ENCODE measurements at places on chromosomes 3 and 15. TPM values are rescaled to one million over a fixed set of nuclear protein-coding genes. Genes with fewer than 3 reads are reported as not detected.

PPIP5K1 gene
- polyA plus RNA-seq: 16.5 TPM

DNA sequence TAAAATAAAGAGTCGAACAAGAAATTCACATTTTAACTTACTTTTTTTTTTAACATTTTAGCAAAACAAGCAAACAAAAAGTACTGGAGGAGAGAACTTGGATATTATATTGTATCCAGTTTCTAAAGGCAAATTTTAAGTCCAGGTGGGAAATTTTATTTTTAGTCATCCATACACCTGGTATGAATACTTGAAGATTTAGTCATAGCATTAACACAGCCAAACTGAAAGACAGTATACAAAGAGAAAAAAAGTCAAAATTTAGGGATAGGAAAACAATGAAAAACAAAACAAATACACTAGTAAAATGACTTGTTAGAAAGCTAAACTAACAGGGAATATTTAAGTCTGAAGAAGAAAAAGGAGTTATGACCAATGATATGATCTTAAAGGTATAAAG, 69.1 kb downstream of the PROS1 start:
- no peaks in the 10 kb centered on the region for H3K36me3 ChIP-seq
- no peak overlapping the region for H3K4me3 ChIP-seq
- no peaks in the 10 kb centered on the region for H3K4me1 ChIP-seq
- H3K27me3 ChIP-seq: no peaks in the 10 kb centered on the region
- H3K27ac ChIP-seq: no peak overlapping the region
- no peak for DNase-seq

DNA sequence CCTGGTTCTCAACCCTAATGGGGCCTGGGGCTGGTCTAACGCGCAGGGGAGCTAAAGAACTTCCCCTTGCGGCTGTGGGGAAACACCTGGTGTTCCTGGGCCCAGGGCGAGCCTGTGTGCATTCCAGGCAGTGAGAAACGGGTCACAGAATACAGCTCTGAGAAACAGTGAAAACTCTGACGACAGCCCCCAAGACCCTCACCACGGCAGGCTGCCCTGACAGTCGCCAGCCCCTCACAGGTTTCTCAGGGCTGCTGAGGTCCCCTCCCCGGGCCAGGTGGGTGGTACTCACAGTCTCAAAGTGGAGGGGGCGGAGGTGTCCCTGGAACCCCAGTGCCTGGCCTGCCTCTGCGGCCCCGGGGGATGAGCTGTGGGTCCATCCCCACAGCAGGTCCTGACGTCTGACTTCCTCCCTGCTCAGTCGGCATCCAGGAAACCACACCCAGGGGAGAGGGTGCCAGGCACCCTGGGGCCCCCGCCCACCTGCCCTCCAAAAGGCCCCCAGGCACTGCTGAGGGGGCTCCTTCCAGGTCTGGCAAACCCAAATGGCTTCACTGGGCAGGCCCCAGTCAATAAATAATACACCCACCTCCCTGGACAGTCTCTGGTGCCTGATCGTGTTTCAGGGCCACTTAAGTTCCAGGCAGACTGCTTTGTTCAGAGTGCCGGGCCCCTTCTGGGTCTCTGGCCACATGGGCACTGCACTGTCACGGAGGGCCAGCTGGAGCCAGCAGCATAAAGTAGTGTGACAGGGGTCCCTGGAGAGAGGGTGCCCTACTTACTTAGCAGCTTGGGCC, 57.7 kb downstream of the IQSEC1 start:
- H3K27me3 ChIP-seq: no peaks in the 10 kb centered on the region
- no peak overlapping the region for H3K4me3 ChIP-seq
- DNase-seq: peak; percentile 34
- H3K36me3 ChIP-seq: no peaks in the 10 kb centered on the region

STAB1 gene
- polyA plus RNA-seq: not detected

DNA sequence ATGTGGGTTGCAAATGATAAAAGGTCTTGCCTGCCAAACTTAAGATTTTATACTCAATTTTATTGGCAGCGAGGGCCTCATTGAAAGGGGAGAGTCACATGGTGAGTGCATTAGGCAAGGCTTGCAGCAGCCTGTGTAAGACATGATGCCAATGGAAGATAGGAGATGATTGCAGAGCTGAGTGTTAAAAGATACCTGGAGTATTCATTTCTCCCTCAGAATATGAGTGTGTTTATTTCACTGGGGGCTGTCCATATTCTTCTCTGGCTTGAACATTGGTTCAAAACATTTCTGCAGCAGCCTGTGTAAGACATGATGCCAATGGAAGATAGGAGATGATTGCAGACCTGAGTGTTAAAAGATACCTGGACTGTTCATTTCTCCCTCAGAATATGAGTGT, 165.2 kb upstream of the NUDT16 start:
- H3K27ac ChIP-seq: peak overlapping the region; percentile 12
- no peaks in the 10 kb centered on the region for H3K27me3 ChIP-seq

DNA sequence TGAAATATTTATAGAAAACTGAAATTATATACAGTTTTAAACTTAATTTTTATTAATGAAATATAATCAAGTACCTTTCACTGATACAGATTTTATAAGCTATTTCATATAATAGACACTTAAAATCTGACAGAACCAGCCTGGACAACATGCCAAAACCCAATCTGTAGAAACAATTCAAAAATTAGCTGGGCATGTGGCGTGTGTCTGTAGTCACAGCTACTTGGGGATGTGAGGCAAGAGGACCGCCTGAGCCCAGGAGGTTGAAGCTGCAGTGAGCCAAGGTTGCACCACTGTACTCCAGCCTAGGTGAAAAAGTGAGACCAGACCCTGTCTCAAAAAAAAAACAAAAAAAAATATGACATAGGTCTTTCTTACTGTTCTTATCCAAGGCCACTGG, 238.3 kb upstream of the MANF start:
- H3K4me1 ChIP-seq: no peaks in the 10 kb centered on the region
- no peak for DNase-seq
- no peaks in the 10 kb centered on the region for H3K36me3 ChIP-seq

TOPAZ1 gene
- polyA plus RNA-seq: not detected

- no peak overlapping the region for H3K27ac ChIP-seq
- no peaks in the 10 kb centered on the region for H3K27me3 ChIP-seq
- H3K4me1 ChIP-seq: no peaks in the 10 kb centered on the region
- no peak overlapping the region for H3K4me3 ChIP-seq
- no peak for DNase-seq
Measured at GRCh38 chr15:35047528-35047927, 37.6 kb downstream of the NANOGP8 start.

GRCh38 chr3:186613637-186614265, 891 bp downstream of the AHSG start:
- H3K36me3 ChIP-seq: no peaks in the 10 kb centered on the region
- H3K27me3 ChIP-seq: peaks cover 11% of the 10 kb centered on the region
- DNase-seq: no peak
- H3K4me3 ChIP-seq: no peak overlapping the region
- no peak overlapping the region for H3K27ac ChIP-seq

LYSMD2 gene
- polyA plus RNA-seq: 1.7 TPM

GRCh38 chr3:110390372-110390771, 681.2 kb upstream of the NECTIN3 start:
- no peak for DNase-seq
- H3K27me3 ChIP-seq: no peaks in the 10 kb centered on the region
- H3K27ac ChIP-seq: no peak overlapping the region
- H3K4me3 ChIP-seq: no peak overlapping the region
- no peaks in the 10 kb centered on the region for H3K36me3 ChIP-seq

- H3K27me3 ChIP-seq: no peaks in the 10 kb centered on the region
- H3K4me3 ChIP-seq: no peak overlapping the region
- DNase-seq: no peak
- no peaks in the 10 kb centered on the region for H3K4me1 ChIP-seq
- H3K36me3 ChIP-seq: no peaks in the 10 kb centered on the region
Measured at GRCh38 chr3:134106580-134106979, 76.9 kb upstream of the SLCO2A1 start.

DNA sequence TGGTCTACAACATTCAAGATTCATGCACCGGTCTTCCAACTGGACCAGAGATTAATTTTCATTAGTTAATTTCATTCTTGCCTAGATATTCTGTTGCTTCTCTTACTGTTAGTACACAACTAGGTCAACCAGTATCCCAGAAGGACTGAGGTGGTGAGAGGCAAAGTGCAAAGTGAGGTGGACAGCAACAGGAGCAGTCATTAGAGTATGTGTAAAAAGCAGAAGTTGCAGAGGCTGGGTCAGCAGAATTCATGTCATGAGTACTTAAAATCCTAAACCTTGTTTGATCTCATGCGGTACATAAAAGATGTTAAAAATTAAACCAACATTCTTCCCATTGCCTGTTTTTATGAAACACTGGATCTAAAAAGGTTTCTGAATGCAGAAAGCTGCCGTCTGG, 46.7 kb downstream of the PARP14 start:
- no peaks in the 10 kb centered on the region for H3K36me3 ChIP-seq
- H3K27ac ChIP-seq: no peak overlapping the region
- H3K4me3 ChIP-seq: no peak overlapping the region
- H3K27me3 ChIP-seq: no peaks in the 10 kb centered on the region

DCBLD2 gene
- polyA plus RNA-seq: 47.6 TPM

GRCh38 chr15:74270854-74271520, 34.9 kb downstream of the CCDC33 start:
- no peaks in the 10 kb centered on the region for H3K36me3 ChIP-seq
- no peak overlapping the region for H3K4me3 ChIP-seq
- peaks cover 8% of the 10 kb centered on the region for H3K4me1 ChIP-seq
- no peak for DNase-seq

DNA sequence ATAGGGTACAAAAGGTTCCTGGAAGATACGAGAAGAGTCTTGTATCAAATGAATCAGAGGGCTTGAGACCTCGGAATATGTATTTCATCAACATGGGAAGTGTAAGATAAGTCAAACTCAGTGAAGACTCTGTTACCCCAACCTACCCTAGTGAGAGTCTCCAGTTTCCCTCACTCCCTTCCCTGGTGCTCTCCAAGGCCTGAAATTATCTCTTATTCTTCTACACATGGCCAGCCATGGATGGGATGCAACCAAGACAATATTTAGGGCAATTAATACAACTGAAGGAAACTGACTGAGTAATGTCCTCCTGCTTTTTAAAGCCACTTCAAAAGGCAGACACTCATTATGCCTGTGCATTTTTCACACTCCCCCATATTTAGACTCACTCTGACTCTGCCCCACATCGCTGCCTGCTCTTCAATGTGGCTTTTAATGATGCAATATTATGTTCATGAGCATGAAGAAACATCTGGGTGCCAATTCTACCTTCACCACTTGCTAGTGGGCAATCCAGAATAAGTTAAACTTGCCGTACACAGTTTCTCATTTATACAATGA, 137.1 kb upstream of the THBS1 start:
- peaks cover 10% of the 10 kb centered on the region for H3K4me1 ChIP-seq
- H3K36me3 ChIP-seq: no peaks in the 10 kb centered on the region
- no peak for DNase-seq

DNA sequence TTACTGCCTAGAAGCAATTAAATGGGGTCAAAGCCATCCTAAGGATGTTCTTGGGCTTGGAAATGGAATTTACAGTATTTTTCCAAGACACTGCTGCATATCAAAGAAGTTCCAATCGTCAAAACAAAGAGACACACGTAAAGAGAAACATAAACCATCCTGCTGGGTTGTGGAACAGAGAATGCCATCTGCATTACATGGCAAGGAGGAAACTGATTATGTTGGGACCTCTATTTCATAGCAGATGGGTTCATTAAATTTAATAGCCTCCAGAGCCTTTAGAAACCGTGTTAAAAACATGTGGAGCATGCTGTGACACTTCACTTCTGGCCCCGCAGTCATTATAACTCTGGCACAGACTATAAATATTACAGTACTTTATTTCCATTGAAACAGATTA, 154.6 kb downstream of the LRTM1 start:
- no peaks in the 10 kb centered on the region for H3K27me3 ChIP-seq
- no peak overlapping the region for H3K4me3 ChIP-seq
- DNase-seq: no peak
- no peak overlapping the region for H3K27ac ChIP-seq
- H3K4me1 ChIP-seq: no peaks in the 10 kb centered on the region
- no peaks in the 10 kb centered on the region for H3K36me3 ChIP-seq

ATP13A4 gene
- polyA plus RNA-seq: 1.0 TPM

GRCh38 chr15:84780492-84780891, 32.1 kb downstream of the ZNF592 start:
- no peak overlapping the region for H3K27ac ChIP-seq
- peaks cover 22% of the 10 kb centered on the region for H3K36me3 ChIP-seq
- H3K4me3 ChIP-seq: no peak overlapping the region
- no peaks in the 10 kb centered on the region for H3K27me3 ChIP-seq

DNA sequence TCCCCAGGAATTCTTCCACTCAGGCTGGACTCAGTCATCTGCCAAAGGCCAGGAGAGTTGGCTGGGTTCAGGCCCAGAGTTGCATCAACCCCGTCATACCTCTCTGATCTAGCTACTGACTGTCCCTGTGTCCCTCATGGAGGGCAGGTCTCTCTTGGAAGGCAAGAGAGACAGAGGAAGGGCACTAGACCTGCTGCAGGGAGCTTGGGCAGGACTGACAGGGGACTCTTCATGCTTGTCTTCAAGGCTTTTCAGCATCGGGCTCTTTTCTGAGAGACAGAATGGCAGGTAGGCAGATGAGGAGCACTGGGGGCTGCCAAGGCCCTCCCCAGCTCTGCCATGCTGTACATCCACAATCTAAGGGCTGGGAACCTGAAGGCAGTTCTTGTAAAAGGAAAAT, 140.1 kb upstream of the MRPS22 start:
- H3K4me1 ChIP-seq: peaks cover 12% of the 10 kb centered on the region
- H3K27me3 ChIP-seq: no peaks in the 10 kb centered on the region
- no peaks in the 10 kb centered on the region for H3K36me3 ChIP-seq
- H3K4me3 ChIP-seq: no peak overlapping the region

DNA sequence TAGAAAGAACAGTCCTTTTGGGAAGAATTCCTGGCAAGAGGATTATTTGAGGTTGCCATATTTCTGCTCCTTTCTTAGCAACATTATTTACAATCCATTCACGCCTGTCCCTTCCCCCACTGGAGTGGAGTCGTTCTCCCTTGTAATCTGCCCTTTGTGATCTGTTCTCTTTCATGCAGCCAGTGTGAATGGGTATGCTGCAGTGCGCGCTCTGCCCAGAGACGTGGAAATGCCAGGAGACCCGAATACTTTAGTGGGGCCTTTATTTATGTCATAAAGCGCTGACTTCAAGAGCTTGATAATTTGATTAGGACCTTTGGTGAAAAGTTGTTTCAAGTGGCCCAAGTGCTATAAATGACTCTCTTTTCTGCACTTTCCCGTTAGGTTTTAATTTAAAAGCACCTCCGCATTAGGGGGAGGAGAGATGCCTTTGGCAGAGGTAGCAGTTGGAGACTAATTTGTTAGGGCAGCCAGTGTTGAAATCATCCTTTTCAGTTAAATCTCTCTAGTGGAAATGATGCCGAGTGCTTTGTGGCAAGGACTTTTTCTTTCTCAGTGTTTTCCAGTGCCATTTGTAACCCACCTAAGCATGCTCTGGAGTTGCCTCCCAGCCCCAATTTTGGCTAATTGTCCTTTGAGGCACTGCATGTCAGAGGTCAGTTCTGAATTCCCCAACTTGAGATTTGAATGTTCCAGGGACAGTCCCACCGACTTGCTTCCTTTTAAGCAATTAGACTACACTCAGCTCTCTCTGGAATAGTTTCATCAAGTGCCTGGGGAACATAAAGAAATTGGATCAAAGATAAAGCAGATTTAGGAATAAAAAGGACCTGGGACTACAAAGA, 52.4 kb downstream of the PSMD6 start:
- no peaks in the 10 kb centered on the region for H3K36me3 ChIP-seq
- peaks cover 38% of the 10 kb centered on the region for H3K4me1 ChIP-seq
- no peak overlapping the region for H3K27ac ChIP-seq
- peak; percentile 33 for DNase-seq

GRCh38 chr3:95926904-95927501, 887.4 kb upstream of the EPHA6 start:
- no peak overlapping the region for H3K4me3 ChIP-seq
- no peak overlapping the region for H3K27ac ChIP-seq
- DNase-seq: peak; percentile 1
- no peaks in the 10 kb centered on the region for H3K4me1 ChIP-seq
- no peaks in the 10 kb centered on the region for H3K36me3 ChIP-seq

LMAN1L gene
- not detected for polyA plus RNA-seq

Measured in cardiac muscle cell (in vitro differentiated cells and primary cell).